ENCODE measurements at places on chromosomes 13 and 19. TPM values are rescaled to one million over a fixed set of nuclear protein-coding genes. Genes with fewer than 3 reads are reported as not detected.
A peak's percentile ranks its signal among the peaks of the same experiment; 100 is the strongest.

DNA sequence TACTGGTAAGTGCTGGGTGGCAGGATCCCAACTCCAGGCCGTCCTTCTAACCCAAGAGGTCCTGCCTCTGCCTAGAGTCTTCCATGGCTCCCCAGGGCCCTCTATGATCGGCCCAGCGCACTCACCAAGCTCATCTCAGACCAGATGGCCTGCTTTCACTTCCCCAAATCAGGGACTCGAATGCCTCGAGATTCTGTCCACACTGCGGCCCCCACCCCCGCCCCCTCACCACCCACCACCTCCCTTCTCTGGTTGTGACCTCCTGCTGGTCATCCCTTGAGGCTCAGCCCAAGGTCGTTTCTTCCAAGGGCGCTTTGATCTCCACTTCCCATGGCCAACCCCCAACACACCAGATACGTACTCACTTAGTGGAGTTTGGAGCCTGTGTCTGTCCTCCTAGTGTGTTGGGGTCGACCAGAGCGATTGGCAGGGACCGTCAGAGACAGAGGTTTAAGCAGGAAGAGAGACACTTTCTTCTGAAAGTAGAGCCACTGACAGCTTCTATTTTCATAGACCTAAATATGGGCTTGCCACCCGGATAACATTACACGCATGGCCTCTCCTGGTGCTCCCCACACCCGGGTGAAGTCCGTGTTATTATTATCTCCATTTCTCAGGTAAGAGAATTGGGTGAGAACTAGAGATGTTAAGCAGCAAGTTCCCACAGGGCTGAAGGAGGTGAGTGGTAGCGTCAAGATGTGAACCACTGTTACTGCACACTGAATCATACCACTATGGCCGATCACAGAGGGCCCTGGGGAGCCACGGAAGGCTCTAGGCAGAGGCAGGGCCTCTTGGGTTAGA, at the start of gene FCER2:
Gene FCER2, minus strand, starts transcription at position 478 of the 804 bp plus-strand sequence. CDS start 2,371 bp downstream, outside the sequence.
- H3K27ac ChIP-seq: no peak within 1 kb of the TSS
- no peak for DNase-seq
- no peaks in the 10 kb centered on the region for H3K36me3 ChIP-seq
- no peaks in the 10 kb centered on the region for H3K4me1 ChIP-seq
- peaks cover 35% of the 10 kb centered on the region for H3K27me3 ChIP-seq

DNA sequence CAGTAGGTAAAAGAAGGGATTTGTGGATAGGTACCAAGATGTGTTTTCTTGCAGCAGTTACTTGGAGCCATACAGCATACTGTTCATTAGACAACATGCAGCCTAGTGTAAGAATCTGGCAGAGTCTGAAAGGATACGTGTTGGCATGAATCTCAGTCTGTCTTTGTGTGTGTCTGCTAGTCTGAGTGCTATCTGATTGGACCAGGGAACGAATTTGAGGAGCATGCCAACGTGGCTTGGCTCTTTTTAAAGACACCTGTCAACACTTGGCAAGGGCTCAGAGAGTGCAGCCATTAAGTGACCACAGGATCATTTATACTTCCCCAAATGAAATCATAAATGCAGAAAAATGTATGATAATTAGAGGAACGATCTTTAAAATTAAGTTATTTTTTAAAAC, 27.6 kb upstream of the ATXN8OS start:
- H3K27ac ChIP-seq: no peak overlapping the region
- H3K36me3 ChIP-seq: no peaks in the 10 kb centered on the region
- no peak overlapping the region for H3K4me3 ChIP-seq
- no peaks in the 10 kb centered on the region for H3K4me1 ChIP-seq
- no peaks in the 10 kb centered on the region for H3K27me3 ChIP-seq
- no peak for DNase-seq

- H3K27ac ChIP-seq: no peak overlapping the region
- no peak for DNase-seq
- H3K4me1 ChIP-seq: no peaks in the 10 kb centered on the region
- H3K27me3 ChIP-seq: no peaks in the 10 kb centered on the region
These were observed 319.5 kb upstream of the OBI1 start for GRCh38 chr13:78978381-78978998.

- H3K4me1 ChIP-seq: peaks cover 42% of the 10 kb centered on the region
- H3K4me3 ChIP-seq: peak overlapping the region; percentile 61
- no peaks in the 10 kb centered on the region for H3K27me3 ChIP-seq
- H3K27ac ChIP-seq: peak overlapping the region; percentile 92
These were observed 463 bp upstream of the POMP start for GRCh38 chr13:28658539-28658795.

GRCh38 chr19:47027586-47028088, 8.0 kb downstream of the NPAS1 start:
- H3K27ac ChIP-seq: no peak overlapping the region

DNA sequence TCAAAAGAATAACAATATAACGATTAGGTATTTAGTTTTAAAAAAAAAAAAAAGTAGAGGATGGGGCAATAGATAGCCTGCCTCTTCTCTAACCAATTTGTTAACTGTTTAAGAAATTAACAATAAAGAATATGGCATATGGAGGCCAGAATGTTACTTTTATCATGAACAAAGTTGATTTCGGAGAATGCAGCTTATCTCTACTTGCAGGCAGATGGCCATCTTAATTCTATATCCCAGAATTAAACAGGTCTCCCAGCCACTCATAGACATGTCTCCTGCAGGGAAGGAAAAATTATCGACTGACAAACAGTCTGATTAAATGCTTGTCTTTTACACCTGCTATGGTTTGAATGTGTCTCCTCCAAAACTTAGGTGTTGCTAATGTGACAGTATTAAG, 96.6 kb downstream of the SLC25A15 start:
- H3K27me3 ChIP-seq: no peaks in the 10 kb centered on the region
- H3K36me3 ChIP-seq: no peaks in the 10 kb centered on the region
- H3K4me1 ChIP-seq: no peaks in the 10 kb centered on the region
- DNase-seq: no peak

PPP1R37 gene
- 23.2 TPM for total RNA-seq

PABPC3 gene
- total RNA-seq: under 0.01 TPM

METTL21C gene
- total RNA-seq: not detected

LINGO3 gene
- total RNA-seq: not detected

GPC6 gene
- total RNA-seq: 27.5 TPM
